Esophagus squamous epithelium (tissue), 5 donors: ENCODE measurements at places on chromosomes 13 and 19. TPM values are rescaled to one million over a fixed set of nuclear protein-coding genes. Genes with fewer than 3 reads are reported as not detected.

- DNase-seq, result no peak
- no peak overlapping the region for H3K27ac ChIP-seq
- no peak overlapping the region for H3K4me3 ChIP-seq
- H3K4me1 ChIP-seq, result peaks cover 7% of the 10 kb centered on the region
Measured at GRCh38 chr13:85462792-85463425, 336.3 kb downstream of the SLITRK6 start.

- H3K4me1 ChIP-seq, result no peaks in the 10 kb centered on the region
- H3K27ac ChIP-seq, result no peak overlapping the region
- H3K36me3 ChIP-seq, result no peaks in the 10 kb centered on the region
- no peaks in the 10 kb centered on the region for H3K27me3 ChIP-seq
- no peak for DNase-seq
- no peak overlapping the region for H3K4me3 ChIP-seq
Measured at GRCh38 chr13:79880818-79881217, 399.9 kb downstream of the NDFIP2 start.

DNA sequence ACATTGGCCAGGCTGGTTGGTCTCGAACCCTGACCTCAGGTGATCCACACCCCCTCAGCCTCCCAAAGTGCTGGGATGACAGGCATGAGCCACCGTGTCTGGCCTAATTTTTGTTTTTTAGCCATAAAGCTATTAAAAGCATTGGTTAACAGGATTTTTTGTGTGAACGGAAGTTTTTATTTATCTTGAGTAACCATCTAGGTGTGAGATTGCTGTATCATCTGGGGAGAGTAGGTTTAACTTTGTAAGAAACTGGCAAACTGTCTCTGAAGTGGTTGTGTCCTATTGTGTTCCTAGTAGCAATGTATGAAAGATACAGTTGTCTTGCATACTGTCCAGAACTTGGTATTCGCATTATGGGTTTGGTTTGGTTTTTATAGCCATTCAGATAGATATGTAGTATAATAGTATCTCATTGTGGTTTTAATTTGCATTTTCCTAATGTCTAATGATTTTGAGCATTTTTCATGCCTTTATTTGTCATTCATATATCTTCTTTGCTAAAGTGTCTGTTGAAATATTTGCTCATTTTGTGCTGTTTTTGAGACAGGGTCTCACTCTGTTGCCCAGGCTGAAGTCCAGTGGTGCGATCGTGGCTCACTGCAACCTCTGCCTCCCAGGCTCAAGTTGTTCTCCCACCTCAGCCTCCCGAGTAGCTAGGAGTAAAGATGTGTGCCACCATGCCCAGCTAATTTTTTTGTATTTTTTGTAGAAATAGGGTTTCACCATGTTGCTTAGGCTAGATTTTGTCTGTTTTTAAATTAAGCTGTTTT, 13.5 kb upstream of the PLEKHF1 start:
- peaks cover 9% of the 10 kb centered on the region for H3K4me1 ChIP-seq
- no peak overlapping the region for H3K27ac ChIP-seq
- H3K4me3 ChIP-seq, result no peak overlapping the region
- H3K27me3 ChIP-seq, result no peaks in the 10 kb centered on the region

GPR180 gene
- total RNA-seq, result 2.6 TPM

DNA sequence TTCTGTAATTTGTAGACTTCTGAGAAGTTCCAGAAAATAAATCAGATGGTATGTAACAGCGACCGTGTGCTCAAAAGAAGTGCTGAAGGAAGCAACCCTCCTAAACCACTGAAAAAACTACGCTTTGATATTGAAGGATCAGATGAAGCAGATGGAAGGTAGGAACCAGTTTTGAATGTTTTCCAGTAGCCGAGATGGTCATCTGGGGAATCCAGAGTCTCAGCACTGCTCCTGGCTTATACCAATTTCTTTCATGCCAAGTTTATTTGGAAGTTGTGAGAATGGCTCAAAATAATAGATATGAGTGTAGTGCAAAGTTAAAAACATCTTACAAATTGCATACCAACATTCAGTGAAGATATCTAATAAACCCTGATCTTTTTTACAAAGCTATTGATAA, 56.2 kb downstream of the RCBTB2 start:
- H3K27me3 ChIP-seq, result no peaks in the 10 kb centered on the region
- no peak overlapping the region for H3K4me3 ChIP-seq
- peak overlapping the region; percentile 25 for H3K27ac ChIP-seq
- DNase-seq, result no peak
- H3K4me1 ChIP-seq, result no peaks in the 10 kb centered on the region

MYO1F gene
- total RNA-seq, result 10.7 TPM

DNA sequence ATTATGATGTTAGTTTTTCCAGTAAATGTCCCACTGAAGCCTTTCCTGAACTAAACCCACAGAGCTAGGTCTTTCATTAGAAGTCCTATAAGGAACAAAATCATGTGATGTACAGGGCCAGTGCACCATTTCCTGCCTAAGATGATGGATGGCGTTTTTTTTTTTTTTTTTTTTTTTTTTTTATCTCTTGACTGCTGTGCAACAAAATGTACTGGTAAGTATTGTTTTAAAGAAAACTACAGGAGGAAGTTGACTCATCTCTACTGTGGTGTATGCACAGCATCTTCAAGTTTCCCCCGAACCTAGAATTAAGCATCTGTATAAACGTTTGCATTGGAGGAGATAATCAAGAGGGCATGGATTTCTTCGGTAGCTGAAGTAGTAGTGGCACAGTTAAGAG, 197.5 kb downstream of the NBEA start:
- no peaks in the 10 kb centered on the region for H3K27me3 ChIP-seq
- no peaks in the 10 kb centered on the region for H3K36me3 ChIP-seq
- H3K4me1 ChIP-seq, result no peaks in the 10 kb centered on the region
- DNase-seq, result no peak
- no peak overlapping the region for H3K4me3 ChIP-seq
- H3K27ac ChIP-seq, result no peak overlapping the region

GNG7 gene
- total RNA-seq, result 0.57 TPM

- peaks cover 25% of the 10 kb centered on the region for H3K4me1 ChIP-seq
- no peak overlapping the region for H3K27ac ChIP-seq
- H3K4me3 ChIP-seq, result no peak overlapping the region
- H3K27me3 ChIP-seq, result no peaks in the 10 kb centered on the region
Measured at GRCh38 chr19:33344573-33344925, 29.0 kb upstream of the CEBPG start.

IZUMO4 gene
- total RNA-seq, result 11.4 TPM

ZNF296 gene
- 4.0 TPM for total RNA-seq

DNA sequence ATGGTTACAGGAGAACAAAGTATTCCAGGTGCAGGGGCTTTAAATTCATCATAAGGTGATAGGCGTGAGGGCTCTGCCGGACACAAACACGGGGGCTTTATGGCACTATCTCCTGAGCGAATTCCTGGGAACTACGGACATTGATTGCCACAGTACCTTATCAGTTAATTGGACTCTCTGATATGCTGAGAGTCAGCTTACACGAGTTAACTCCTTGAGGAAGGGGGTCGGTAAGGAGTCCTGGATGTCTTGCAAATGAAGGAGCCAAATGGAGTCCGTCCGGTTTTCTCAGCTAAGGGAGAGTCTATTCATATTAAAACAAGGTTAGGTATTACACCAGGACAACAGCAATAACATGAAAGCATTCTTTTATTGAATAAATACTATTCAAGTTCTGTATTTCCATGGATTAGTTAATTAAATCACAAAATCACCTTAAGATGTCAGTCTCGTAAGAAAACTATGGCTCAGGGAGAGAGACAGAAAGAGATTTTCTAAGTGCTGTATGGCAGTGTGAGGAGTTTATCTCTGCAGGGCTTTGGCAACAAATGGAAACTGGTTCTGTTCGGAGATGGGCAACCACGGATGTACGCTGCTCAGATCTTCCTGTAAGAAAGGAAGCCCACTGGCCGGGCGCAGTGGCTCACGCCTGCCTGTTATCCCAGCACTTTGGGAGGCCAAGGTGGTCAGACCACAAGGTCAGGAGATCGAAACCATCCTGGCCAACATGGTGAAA, 26.2 kb upstream of the HIF3A start:
- H3K4me1 ChIP-seq, result no peaks in the 10 kb centered on the region
- peaks cover 3% of the 10 kb centered on the region for H3K27me3 ChIP-seq
- no peaks in the 10 kb centered on the region for H3K36me3 ChIP-seq
- H3K4me3 ChIP-seq, result no peak overlapping the region

DNA sequence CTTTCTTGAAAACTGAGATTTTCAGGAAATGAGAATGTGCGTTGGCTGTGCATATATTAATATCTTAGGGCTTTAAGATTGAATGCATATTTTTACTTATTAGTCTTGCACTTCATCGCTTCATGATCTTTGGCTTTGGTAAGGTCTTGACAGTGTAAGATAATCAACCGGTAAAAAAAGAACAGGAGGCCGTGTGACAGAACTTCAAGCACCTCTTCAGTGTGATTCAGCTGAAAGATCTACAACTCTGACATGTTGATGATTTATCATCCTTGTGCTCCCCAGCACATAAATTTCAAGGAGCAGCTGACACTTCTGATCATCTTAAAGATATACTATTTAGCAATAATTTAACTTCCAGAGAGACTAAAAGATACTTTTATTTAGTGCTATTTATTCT, 195.1 kb downstream of the HS6ST3 start:
- H3K27ac ChIP-seq, result no peak overlapping the region
- H3K36me3 ChIP-seq, result no peaks in the 10 kb centered on the region
- H3K4me3 ChIP-seq, result no peak overlapping the region
- DNase-seq, result no peak
- H3K27me3 ChIP-seq, result no peaks in the 10 kb centered on the region
- H3K4me1 ChIP-seq, result no peaks in the 10 kb centered on the region

SYCN gene
- not detected for total RNA-seq

LGALS14 gene
- total RNA-seq, result not detected

- no peak for DNase-seq
- no peak overlapping the region for H3K27ac ChIP-seq
- H3K4me3 ChIP-seq, result no peak overlapping the region
- no peaks in the 10 kb centered on the region for H3K36me3 ChIP-seq
- H3K4me1 ChIP-seq, result no peaks in the 10 kb centered on the region
Measured at GRCh38 chr13:108508263-108508662, 121.1 kb upstream of the MYO16 start.

CLEC11A gene
- 4.6 TPM for total RNA-seq

GRCh38 chr13:23790577-23791170, 98.5 kb downstream of the MIPEP start:
- no peak for DNase-seq
- no peaks in the 10 kb centered on the region for H3K4me1 ChIP-seq
- no peak overlapping the region for H3K27ac ChIP-seq
- no peaks in the 10 kb centered on the region for H3K36me3 ChIP-seq
- no peak overlapping the region for H3K4me3 ChIP-seq

- H3K4me3 ChIP-seq, result no peak overlapping the region
- no peak for DNase-seq
- H3K27me3 ChIP-seq, result no peaks in the 10 kb centered on the region
- no peak overlapping the region for H3K27ac ChIP-seq
- H3K36me3 ChIP-seq, result no peaks in the 10 kb centered on the region
- H3K4me1 ChIP-seq, result peaks cover 66% of the 10 kb centered on the region
Measured at GRCh38 chr13:24505256-24505655, 7.3 kb downstream of the PARP4 start.

HIF3A gene
- total RNA-seq, result 3.8 TPM

DNA sequence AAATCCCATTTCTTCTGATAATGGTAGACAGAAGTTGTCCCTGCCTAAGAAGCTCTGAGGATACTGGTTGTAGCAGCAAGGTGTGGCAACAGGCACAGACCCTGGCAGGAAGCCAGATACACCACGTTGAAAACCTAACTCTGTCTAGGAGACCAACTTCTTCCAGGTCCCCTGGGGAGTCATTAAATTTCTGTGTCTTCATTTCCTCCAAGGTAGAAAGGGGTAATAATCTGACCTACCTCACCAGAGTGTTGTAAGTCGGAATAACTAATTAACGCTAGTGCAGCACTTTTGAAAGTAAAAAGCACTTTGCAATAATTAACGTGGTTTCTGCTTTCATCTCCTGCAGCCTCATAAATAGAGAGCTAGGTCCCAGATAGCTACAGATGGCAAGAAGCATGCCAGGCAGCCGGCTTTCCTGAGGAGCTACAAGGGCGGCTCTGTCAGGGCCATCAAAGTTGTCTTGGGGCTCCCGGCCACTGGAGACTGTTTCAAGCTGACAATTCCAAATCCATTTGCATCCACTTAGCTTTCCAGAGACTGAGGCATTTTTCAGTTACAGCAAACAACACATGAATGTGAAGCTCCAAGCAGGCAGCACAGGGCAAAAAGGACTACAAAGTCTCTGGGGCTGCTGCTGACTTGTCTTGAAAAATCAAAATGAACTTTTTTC, 176.2 kb downstream of the FOXO1 start:
- no peaks in the 10 kb centered on the region for H3K36me3 ChIP-seq
- no peak overlapping the region for H3K4me3 ChIP-seq
- no peak for DNase-seq
- no peaks in the 10 kb centered on the region for H3K27me3 ChIP-seq
- peaks cover 1% of the 10 kb centered on the region for H3K4me1 ChIP-seq
- no peak overlapping the region for H3K27ac ChIP-seq

CCDC70 gene
- not detected for total RNA-seq

GRCh38 chr13:106916329-106916976, 348.5 kb upstream of the ARGLU1 start:
- no peaks in the 10 kb centered on the region for H3K27me3 ChIP-seq
- peaks cover 19% of the 10 kb centered on the region for H3K4me1 ChIP-seq
- H3K4me3 ChIP-seq, result no peak overlapping the region
- no peak for DNase-seq
- no peaks in the 10 kb centered on the region for H3K36me3 ChIP-seq

CACNA1A gene
- total RNA-seq, result not detected

DNA sequence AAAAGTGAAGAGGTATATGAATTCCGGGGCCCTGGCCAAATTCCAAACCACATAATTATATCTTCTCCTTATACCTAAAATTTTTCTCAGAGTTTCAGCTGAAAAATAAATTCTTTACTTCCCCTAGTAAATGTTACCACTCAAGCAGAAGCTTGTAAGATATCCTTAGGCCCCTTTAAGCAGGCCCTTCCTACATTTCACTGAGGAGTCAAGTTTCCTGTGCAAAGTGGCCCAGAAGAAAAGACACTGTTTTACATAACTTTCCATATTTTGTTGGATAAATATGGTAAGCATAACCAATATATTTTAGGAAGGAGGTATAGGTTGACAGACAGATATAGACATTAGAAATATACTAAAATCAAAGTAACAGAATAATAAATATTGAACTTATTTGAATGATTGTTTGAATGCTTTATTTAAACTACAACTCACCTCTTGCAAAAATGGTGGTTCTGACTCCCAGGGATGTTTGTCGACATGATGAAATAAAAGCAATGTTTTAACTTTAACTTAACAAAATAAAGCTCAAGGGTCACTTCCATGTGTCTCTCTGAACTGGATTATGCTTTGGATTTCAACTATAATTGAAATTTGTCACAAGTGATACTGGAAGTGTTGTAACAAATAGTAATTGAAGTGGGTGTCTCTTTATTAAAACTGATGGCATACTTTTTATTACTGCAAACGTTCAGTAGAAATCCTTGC, 141.2 kb downstream of the SPRY2 start:
- no peak for DNase-seq
- H3K36me3 ChIP-seq, result no peaks in the 10 kb centered on the region
- no peaks in the 10 kb centered on the region for H3K27me3 ChIP-seq
- H3K4me1 ChIP-seq, result no peaks in the 10 kb centered on the region
- no peak overlapping the region for H3K4me3 ChIP-seq

CRTC1 gene
- total RNA-seq, result 1.8 TPM
